ENCODE measurements at places on chromosomes 4 and X. TPM values are rescaled to one million over a fixed set of nuclear protein-coding genes. Genes with fewer than 3 reads are reported as not detected.
A peak's percentile ranks its signal among the peaks of the same experiment; 100 is the strongest.

GRCh38 chrX:109719264-109719663, 13.8 kb downstream of the ACSL4 start:
- DNase-seq: no peak

- DNase-seq: no peak
Measured at GRCh38 chr4:80340036-80340435, 4.5 kb downstream of the CFAP299 start.

The PAGE1 gene
- not detected for total RNA-seq

DNA sequence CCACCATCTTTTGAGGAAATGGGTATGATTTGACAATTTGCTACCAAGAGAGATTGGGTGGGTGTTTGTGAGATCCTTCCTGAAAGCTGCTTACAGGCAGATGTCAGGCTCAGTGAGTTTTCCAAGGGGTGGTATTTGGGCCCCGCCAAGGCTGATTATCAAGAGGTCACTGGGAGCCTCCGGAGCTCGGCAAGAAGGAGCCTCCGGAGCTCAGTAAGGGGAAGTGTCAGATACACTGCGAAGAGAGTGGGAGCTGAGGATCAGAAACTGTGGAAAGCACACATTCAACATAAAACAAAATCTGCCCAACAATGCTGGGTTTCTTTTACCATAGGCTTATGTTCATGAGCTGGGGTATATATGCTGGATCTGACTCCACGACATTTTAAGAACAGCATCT, 714 bp downstream of the RTL3 start:
- no peak for DNase-seq

The RAB39B gene
- total RNA-seq: 0.41 TPM

The ARX gene
- total RNA-seq: not detected

The LUZP4 gene
- total RNA-seq: not detected

DNA sequence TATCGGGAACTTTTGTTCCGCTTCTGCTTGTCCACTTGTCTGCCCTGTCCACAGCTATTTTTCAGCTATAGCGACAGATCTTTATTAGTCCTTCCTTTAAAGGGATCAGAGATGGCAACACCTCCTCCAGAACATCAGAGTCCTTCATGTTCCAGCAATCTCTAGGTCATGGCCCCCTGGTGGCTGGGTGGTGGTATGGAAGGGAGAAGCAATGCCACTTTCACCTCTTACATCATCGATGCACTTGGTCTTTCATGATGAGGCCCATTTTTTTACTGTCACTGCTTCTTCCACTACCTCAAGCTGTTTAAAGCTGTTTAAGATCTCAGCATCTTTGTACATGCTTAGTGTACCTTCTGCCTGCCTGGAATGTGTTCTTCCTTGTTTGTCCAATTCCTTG, 106.7 kb downstream of the ARHGAP6 start:
- DNase-seq: peak; percentile 12

The QRFPR gene
- not detected for total RNA-seq

DNA sequence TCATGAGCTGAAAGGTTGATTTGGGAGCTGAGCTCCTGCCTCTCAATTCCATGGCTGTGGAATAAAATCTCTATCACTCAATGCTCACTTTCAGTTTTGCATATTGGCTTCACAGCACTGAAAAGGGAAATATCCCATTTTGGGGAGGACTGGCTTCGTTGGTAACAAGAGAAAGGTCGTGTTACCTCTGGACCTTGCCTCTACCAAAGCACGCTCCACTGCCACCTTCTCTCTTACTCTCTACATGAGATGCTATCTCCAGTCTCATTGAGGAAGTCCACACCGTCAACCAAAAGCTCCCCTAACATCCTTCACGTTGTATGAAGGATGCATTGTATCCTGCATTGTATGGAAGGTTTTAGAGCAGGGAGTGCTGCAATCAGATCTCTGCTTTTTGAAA, 195.0 kb upstream of the LDB2 start:
- no peak for DNase-seq

DNA sequence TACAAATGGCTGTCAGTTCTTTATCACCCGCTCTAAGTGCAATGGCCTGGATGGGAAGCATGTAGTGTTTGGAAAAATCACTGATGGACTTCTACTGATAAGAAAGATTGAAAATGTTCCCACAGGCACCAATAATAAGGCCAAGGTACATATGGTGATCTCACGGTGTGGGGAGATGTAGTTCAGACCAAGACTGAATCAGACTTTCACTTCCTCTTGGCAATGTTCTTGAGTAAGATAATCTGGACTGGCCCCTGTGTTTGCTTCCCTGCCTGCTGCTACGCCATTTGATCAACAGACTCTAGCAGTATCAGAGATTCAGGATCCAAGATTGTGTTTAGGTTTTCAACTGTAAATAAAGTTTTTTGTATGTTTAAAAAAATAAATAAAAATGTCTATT, 682.2 kb upstream of the AMOT start:
- DNase-seq: no peak

The GAGE2A gene
- total RNA-seq: not detected

DNA sequence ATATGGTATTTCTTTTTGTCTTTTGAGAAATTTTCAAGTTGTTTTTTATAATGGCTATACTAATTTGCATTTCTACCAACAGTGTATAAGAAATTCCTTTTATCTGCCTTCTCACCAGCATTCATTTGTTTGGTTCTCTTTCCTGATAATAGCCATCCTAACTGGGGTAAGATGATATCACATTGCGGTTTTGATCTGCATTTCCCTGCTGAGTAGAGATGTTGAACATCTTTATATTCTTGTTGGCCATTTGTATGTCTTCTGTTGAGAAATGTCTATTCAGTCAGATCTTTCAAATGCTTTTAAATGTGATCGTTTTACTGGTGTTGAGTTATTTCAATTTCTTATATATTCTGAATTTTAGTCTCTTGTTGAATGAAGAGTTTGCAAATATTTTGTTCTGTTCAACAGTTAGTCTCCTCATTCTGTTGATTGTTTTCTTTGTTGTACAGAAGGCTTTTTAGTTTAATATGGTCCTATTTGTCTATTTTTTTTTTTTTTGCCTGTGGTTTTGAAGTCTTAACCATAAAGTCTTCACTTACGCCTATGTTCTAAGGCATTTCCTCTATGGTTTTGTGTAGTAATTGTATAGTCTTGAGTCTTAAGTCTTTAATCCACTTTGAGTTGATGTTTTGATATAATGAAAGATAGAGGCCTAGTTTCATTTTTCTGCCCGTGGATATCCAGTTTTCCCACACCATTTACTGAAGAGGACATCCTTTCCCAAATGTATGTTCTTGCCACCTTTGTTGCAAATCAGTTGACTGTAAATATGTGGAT, 1566.9 kb downstream of the STIM2 start:
- DNase-seq: no peak

- DNase-seq: no peak
Measured at GRCh38 chrX:1325515-1326116, 11.0 kb upstream of the IL3RA start.

DNA sequence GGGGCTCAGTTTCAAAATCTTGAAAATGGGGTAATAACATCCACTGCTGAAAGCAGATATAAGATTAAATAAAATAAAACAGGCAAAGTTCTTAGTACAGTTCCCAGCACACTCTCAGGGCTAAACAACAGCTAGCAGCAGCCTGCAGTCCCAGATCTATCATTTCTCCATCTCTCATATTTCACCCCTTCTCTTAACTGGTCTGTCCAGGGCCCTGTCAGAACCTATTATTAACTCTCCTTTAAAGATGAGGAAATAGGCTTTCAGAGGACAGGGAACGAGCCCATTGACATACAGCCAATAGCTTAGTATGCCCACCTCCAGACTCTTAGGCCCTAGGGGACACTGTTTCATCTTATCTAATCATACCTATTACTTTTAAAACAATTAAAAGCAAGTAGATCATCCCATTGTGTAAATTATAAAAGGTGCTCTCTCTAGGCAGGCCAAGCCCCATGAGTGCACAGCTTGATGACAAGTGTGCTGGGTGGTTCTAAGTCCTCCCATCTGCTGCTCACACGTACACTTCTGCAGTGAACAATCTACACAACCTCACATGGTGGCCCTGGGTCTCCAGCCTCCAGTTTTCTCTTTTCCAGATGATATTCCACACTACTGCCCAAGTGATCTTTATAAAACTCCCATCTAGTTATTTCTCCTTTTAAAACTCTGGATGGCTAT, 119.0 kb downstream of the APBB2 start:
- DNase-seq: no peak

The ELMOD2 gene
- total RNA-seq: 21.7 TPM

DNA sequence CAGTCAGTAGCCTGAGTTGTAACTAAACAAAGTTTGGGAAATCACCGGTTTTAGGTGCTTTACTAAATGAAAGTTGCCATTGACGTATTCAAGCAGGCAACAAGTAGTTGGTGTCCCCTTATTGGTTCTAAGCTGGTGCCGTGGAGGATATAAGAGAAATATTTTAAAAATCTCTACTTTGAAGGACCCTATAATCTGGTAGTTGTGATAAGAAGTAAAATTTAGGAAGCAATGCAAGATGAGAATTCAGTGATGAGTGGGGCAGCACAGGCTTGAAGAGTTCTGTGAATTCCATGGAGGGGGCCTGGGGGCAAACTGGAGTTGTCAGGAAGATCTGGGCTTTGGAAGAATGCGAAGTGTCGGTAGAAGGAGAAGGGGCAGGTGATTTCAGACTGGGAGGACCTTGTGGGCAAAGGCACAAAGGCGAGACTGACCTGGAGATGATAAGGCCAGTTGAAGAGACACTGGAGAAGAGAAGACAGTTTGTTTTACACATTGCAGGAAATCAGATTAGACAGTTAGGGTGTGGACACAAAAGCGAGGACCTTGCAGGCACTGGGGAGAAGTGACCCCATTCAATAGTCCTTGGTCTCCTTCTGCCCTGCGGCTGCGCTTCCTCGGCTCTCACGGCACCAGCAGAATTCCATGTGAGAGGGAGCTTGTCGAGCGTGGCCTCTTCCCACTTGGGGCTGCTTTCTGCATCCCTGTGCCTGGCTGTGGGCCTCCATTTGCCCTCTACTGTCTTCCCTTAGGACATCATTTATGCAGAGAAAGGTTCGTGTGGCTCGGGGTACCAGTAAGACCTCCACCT, 1.3 kb downstream of the RHOH start:
- peak; percentile 22 for DNase-seq

The OCRL gene
- 14.2 TPM for total RNA-seq

- no peak for DNase-seq
Measured at GRCh38 chr4:120443116-120443515, 376.5 kb upstream of the MAD2L1 start.

GRCh38 chr4:82746705-82747574, 51.7 kb downstream of the SCD5 start:
- DNase-seq: no peak

The DDIT4L gene
- 0.79 TPM for total RNA-seq

GRCh38 chr4:3215733-3216132, 33.2 kb upstream of the MSANTD1 start:
- no peak for DNase-seq

The MAGEA12 gene
- not detected for total RNA-seq

The ASMT gene
- total RNA-seq: not detected

DNA sequence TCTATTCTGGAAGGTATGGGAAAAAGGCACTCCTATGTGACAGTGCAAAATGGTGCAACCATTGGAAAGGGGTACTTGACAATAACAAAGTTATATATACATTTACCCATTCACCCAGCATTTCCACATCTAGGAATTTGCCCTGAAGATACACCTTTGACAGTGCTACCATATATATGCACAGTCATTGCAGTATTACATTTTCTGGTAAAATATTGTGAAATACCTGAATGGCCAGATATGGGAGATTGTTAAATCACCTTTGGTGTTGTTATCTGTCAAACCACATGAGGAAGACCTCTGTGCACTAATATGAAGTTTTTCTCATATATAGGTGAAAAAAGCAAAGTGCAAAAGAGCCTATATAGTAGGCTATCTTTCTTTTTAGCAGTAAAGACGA, 53.5 kb downstream of the SMAD1 start:
- DNase-seq: no peak

The GLOD5 gene
- total RNA-seq: 4.8 TPM

The CENPVL1 gene
- not detected for total RNA-seq

The TDO2 gene
- not detected for total RNA-seq

- no peak for DNase-seq
Measured at GRCh38 chrX:10233173-10233572, 76.4 kb downstream of the CLCN4 start.

DNA sequence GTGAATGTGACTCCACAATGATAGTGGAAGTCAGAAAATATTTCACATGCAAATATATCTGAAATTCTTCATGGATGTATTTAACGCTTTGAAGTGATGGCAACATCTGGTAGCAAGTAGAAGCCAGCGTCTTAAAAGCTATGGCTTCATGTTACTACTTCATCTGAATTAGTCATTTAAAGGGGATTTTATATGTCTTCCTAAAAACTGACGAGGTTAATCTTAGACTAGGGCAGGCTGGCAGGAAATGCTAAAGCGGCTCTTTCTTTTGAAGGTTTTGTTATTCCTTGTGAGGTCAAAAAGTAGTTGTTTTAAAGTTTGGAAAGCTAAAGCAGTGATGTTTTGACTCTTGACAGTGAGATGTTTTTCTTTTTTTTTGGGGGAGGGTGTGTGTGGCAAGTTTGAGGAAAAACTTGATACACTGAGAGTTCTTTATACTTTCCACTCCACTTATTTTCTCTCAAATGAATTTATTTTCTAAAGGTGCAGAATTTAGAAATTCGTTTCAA, 22.6 kb downstream of the PLS3 start:
- no peak for DNase-seq

DNA sequence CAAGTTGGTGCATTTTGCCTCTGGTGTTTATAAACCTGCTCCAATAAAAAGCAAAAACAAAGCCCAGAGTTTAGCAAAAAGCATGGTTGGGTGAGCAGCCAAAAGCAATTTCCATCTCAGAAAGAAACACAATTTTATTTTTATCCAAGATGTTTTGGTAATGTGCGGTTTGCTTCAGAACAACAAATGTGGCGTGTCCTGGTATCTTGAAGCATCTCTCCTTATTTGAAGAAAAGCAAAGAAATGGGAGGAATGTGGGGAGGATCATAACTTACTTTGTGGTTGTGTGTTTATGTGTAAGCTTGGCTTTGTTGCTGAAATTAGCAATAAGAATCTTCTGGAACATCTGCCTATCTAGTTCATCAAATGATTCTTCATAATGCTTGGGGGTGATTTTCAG, 88.3 kb upstream of the DDX3X start:
- DNase-seq: no peak

DNA sequence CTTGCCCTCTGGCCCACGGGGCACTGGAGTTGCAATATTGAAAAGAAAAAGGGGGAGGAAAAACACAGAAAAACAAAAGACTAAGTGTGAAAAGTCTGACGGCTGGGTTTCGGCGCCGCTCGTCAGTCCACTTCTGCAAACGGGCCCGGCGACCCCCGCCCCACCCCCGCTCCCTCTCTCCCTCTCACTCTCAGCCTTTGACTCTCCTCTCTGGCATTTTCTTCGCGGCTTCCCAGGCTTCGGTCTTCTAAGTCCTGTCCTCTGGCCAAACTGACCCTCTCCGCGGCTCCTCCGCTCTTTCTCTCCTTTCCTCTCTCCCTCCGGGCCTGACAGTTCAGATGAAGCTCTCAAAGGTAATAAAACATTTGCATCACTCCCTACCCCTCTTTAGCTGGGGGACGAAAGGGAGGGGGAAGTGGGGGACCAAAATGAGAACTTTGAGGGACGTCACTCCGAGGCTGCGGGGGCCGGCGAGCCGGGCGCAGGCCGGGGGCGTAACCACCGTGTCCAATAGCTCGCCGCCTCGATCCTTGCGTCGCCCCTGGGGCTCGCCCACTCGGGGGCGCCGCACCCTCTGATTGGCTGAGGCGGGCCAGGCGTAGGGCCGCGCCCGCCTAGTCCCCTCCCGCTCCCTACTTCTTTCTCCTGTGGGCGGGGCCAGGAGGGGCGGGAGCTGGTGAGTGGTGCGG, at the start of gene NKX6-1:
Gene NKX6-1 (minus strand): TSS at position 358 of the 689 bp plus-strand sequence. CDS start 1,064 bp downstream, outside the sequence.
- DNase-seq: peak; percentile 53

Measured in transverse colon (tissue), 4 donors.